ENCODE measurements at places on chromosomes 13 and 19.

- DNase-seq, result no peak
These were observed 217.8 kb downstream of the LHFPL6 start for GRCh38 chr13:39385154-39385553.

GRCh38 chr19:11989112-11989456 is 24.2 kb downstream of the ZNF763 start:
- DNase-seq, result no peak

- no peak for DNase-seq
These were observed 104.7 kb downstream of the GGACT start for GRCh38 chr13:100483841-100484381.

DNA sequence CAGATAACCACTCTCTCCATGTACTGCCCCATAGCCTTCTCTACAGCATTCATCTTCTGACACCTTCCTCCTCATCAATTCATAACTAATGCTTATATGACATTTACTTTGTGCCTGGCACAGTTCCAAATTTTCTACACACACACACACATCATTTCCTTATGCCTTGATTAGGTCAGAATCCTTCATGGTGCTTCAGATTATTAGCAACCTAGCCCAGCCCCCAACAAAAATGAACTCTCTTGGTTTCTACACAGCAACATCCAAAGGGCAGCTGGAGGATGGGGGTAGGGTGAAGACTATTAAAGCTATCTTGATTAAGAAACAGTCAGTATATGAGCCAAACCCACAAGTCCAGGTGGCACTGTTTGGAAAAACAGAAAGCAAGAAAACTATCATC is 3.7 kb downstream of the RUBCNL start:
- no peak for DNase-seq

DNA sequence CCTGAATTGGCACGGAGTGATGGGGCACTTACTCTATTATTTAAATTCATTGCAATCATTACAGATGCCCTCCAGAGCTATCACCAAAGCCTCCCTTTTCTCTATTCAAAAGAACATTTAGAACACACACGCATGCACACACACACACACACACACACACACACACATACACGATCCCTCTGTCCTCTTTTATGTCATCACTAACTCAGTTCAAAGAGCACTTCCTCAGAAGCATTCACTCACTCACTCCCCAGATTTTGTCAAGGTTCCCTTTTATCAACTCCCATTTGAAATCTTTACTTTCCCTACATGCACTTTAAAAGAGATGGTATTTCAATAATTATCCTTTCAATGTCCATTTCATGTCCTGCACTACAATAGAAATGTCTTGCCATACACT is 22.4 kb upstream of the IGFL4 start:
- DNase-seq, result no peak

- DNase-seq, result peak; percentile 17
These were observed 33.3 kb downstream of the MCF2L start for GRCh38 chr13:113002206-113002912.

DNA sequence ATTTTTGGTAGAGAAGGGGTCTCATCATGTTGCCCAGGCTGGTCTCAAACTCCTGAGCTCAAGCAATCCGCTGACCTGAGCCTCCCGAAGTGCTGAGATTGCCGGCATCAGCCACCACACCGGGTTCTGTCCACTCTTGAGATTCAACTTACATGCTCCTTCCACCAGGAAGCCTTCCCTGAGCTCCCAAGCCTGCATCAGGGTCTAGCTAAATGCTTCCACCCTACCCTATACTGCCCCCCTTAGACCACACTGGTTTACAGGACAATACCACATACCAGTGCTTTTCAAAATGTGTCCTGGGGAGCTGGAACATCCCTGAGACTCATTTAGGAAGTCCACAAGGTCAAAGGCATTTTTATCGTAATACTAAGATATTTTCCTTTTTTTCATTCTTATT is 15.1 kb upstream of the CACNG8 start:
- no peak for DNase-seq

DNA sequence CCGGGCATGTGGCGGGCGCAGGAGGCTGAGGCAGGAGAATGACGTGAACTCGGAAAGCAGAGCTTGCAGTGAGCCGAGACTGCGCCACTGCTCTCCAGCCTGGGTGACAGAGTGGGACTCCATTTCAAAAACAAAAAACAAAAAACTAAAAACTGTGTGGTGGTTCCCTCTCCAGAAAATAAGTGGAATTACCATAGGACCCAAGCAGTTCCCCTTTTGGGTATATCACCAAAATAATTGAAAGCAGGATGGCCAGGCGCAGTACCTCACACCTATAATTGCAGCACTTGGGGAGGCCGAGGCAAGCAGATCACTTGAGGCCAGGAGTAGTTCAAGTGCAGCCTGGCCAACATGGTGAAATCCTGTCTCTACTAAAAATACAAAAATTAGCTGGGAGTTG is 15.7 kb upstream of the LDLR start:
- peak; percentile 28 for DNase-seq

- DNase-seq, result no peak
These were observed 501.3 kb downstream of the EFNB2 start for GRCh38 chr13:106034201-106034600.

- DNase-seq, result no peak
These were observed 12.6 kb downstream of the NCR1 start for GRCh38 chr19:54918499-54918898.

GRCh38 chr19:15199661-15200552 is 888 bp downstream of the NOTCH3 start:
- DNase-seq, result no peak

GRCh38 chr13:73991384-73991783 is 142.8 kb downstream of the KLF12 start:
- no peak for DNase-seq

GRCh38 chr13:110825516-110825915 is 89.4 kb downstream of the ANKRD10 start:
- DNase-seq, result no peak

GRCh38 chr19:3964256-3965194 is 6.4 kb downstream of the DAPK3 start:
- DNase-seq, result no peak

GRCh38 chr19:51547397-51548212 is 16.1 kb upstream of the SIGLEC6 start:
- peak; percentile 83 for DNase-seq

DNA sequence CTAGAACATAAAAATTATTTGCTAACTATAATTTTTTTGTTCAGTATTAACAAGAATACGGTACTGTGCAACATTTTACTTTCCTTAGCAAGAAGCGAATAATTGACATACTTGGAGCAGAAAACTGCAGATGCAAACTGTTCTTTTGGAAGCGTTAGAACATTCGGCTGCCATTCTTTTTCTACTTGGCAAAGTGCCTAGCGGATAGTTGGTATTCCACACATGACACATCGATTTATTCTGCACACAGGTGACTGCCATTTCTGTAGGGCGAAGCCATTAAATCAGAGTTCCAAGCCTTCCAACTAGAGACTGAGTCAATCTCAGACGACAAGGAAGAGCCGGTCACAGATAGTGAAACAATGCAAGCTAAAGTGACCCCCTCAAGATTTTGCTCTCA is 117.4 kb downstream of the TRPC4 start:
- DNase-seq, result no peak

DNA sequence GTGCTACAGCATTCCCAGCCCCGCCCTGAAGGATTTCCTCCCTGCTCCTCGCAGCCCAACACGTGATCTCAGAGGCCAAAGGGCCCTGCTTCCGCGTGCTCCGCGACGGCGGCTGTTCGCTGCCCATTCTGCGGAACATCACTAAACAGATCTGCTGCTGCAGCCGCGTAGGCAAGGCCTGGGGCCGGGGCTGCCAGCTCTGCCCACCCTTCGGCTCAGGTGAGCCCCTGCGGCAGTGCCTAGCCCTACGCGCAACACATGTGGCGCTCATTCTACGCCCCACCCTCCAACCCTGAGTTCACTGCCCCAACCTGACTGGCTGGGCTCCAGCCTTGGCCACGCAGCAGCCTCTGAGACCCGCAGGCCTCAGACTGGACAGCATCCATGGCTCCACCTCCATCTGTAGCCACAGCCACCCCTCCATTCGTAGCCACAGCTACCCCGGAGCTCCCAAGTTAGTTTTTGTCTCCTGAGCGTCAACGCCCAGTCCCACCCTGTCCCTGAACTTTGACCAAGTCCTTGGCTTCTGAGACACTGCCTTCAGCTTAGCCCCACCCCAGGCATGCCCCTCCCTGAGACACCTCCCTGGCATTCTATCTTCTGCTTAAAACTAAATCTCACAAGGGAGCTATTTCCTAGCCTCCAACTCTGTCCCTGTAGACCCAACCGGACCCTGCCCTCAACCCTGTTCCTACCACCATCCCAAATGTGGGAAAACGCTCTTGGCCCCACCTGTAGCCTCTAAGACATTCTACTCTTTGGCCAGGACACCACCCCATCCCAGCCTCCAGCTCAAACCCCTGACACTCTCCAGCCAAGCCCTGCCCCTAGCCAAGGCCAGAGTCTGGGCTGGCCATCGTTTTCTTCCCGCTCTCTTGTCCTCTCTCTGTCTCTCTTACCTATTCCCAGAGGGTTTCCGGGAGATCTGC is 6.4 kb downstream of the LTBP4 start:
- no peak for DNase-seq

GRCh38 chr13:77250975-77251374 is 75.9 kb downstream of the MYCBP2 start:
- no peak for DNase-seq

- DNase-seq, result no peak
These were observed 21.0 kb upstream of the CBY2 start for GRCh38 chr13:45681113-45681512.

DNA sequence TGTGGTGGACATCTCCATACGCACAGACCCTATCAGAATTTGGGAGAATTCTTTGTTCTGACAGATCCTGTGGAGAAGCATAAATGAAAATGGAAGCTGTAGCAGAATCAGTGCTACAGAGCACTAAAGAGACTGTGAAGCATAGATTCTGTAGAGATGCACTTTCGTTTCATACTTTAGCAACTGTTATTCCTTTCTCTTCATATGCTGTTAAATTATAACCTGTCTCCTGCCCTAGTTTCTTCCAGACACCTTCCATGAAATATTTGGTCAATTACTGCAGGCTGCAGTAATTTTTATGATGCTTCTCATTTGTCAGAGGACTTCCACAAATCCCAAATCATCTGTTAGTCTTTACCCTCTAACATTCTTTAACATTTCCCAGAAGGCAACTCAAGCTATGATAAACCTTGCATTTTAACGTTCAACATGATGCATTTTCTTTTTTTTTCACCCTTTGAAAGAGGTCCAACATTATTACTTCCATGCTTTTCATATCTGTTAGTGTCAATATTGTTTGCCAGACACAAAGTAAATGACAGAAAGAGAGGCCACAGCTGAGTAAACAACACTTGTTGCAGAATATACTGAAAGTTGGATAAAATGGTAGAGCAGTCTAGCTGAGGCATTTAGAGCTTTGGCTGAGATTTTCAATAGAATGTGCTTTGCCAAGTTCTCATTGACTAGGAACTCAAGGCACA is 412.7 kb downstream of the LMO7 start:
- DNase-seq, result no peak

DNA sequence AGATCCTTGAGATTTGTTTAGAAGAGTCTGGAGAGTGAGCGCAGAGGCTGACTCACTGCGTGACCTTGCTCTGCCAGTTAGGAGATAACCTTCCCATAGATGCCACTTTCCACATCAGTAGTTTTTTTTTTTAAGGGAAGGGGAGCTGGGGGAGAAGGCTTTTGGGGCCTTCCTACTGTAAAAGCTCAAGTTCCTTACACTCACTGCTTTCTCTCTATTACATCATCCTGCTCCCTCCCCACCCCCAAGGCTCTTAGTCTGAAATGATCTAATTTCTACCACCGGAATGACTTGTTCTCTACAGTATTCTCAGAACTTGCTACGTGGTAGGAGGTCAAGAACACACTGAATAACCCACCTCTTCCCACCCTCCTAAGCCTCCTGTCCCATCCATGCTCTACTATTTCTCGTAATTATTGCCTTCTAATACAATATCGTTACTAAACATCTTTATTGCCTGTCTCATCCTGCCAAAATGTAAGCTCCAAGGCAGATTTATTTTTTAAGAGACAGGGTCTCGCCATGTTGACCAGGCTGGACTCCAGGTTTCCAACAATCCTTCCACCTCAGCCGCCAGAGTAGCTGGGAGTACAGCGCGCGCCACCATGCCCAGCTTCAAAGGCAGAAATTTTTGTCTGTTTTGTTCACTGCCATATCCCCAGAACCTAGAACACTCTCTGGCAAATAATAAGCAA is 1.2 kb downstream of the LONP1 start:
- DNase-seq, result peak; percentile 72

DNA sequence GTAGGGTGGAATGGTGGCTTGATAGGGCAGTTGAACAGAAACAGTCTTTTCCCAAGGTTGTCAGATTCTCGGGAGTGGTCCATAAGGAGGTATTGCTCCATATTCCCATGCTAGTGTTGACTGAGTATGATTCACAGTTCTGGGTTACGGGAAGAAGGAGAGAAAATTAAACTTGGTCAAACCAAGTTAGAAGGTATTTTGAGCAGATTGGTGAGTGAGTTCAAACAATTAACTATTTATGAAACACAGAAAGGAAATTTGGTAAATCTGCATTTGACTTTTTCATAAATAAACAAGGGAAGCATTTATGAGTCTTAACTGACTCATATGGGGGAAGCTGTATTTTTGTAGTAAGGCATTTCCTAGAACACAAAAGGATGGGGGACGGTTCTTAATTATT is 2419.4 kb downstream of the PCDH9 start:
- DNase-seq, result no peak

DNA sequence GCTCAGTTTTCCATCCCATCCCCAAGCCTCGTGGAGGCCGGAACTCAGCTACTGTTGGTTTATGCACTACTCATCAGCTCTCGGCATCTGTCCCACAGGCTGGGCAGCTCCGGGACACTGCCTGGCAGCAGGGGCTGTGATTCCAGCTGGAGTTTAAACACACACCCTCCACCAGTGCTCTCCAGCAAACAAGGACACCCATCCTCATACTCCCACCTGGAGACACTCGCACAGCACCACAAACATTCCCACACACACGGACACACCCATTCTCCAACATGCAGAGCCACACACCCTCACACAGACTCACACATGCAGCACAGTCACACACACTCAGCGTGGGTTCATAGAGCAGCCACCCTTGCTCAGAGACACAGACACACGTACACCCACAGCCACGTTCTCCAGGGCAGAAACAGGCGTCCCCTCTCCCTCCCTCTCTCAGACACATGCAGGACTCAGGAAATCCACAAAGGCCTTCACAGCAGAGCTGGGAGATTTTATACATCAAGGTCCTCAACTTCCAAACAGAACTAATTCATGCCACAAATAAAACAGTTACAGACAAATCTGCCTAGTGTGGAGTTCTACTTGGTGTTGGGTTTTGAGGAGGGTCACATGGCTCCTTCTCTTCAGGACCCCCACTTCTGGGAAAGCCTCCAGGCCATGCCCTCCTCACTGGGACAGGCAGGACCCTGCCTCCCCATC is 785.4 kb downstream of the UQCRFS1 start:
- DNase-seq, result no peak

- DNase-seq, result no peak
These were observed 814 bp downstream of the S1PR2 start for GRCh38 chr19:10230173-10230860.

DNA sequence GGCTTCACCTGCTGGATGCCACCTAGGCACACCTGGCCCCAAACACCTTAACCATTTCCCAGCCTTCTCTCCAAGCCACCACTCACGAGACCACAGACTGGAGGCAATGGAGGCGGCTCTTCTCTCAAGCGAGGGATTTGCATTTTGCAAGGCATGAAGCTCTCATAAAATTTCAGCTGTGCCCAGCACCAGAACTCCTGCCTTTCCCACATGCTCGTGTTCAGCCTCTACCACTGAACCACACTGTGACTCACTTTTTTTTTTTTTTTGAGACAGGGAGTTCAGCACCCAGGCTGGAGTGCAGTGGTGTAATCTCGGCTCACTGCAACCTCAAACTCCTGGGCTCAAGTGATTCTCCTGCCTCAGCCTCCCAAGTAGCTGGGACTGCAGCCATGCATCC is 10.6 kb downstream of the NANOS3 start:
- no peak for DNase-seq

- no peak for DNase-seq
These were observed 1135.3 kb downstream of the SLITRK5 start for GRCh38 chr13:88806438-88806837.

All from Kasumi-1 (cell line).